ENCODE measurements at places on chromosomes 1 and 21.

DNA sequence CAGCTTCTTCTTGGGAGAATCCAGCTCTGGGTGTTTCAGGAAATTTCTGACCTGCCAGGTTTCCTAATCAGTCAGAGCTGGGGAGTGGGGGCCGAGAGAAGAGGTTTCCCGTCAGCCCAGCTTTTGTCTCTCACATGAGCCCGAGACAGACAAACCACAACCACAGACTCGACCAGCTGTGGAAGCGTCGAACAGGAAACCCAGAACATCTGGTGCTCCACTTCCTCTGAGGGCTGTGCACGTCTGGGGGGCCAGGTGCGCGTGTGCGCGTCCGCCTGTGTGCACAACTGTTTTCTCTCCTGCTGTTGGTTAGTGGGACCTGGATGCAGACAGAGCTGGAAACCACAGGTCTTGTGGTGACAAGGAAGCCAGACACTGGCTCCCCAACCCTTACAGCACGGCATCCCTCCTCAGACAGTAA, 113.0 kb upstream of the SLC25A33 start:
- no peak for DNase-seq

- no peak for DNase-seq
Measured at GRCh38 chr1:93713341-93713740, 31.7 kb upstream of the BCAR3 start.

- DNase-seq = no peak
Measured at GRCh38 chr1:23402286-23403037, 22.1 kb downstream of the TCEA3 start.

DNA sequence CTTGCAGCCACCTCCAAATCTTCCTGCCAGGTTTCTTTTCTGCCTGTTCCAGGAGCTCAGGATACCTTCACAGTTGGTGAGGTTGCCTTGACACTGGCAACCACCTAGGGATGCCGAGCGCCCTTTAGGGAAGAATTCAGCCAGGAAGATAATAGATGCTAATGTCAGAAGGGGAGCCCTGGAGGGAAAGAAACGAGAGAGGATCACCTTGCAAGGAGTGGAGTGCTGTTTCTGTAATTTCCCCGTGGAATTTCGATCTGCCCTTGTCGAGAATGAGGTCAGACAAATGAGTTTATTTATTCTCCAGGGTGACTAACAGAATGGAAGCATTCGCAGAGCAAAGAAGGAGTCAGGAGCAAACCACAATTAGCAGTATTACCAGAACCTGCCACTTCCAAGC, 315.8 kb upstream of the KAZN start:
- DNase-seq = no peak

DNA sequence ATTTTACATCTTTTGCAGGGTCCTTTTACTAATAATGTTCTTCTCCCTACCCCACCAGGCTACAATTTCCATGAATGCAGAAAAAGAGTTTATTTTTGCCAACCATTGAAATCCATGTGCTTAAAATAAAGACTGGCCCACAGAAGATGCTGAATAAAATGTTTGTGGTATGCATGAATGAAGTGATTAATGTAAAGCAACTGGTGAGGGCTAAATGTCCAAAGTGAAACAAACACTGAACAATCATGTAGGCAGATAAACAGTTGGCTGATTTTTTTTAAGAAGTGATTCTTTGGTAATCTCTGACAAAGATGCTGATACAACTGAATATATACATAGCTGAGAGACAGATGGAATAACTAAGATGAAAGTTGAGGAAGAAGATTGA, 94.5 kb downstream of the ST6GALNAC5 start:
- DNase-seq = no peak

GRCh38 chr21:34724131-34724856, 55.5 kb downstream of the CLIC6 start:
- DNase-seq = no peak

DNA sequence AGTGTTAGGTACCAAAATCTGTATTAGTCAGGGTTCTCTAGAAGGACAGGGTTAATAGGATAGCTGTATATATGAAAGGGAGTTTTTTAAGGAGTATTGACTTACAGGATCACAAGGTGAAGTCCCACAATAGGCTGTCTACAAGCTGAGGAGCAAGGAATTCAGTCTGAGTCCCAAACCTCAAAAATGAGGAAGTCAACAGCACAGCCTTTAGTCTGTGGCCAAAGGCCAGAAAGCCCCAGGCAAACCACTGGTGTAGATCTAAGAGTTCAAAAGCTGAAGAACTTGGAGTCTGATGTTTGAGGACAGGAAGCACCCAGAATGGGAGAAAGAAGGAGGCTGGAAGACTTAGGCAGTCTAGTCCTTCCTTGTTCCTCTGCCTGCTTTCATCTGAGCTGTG, 487.5 kb upstream of the CHRM3 start:
- no peak for DNase-seq

- DNase-seq = no peak
Measured at GRCh38 chr1:40659649-40659947, 5.9 kb downstream of the RIMS3 start.

- peak; percentile 40 for DNase-seq
Measured at GRCh38 chr1:196317535-196318522, 290.4 kb downstream of the KCNT2 start.

DNA sequence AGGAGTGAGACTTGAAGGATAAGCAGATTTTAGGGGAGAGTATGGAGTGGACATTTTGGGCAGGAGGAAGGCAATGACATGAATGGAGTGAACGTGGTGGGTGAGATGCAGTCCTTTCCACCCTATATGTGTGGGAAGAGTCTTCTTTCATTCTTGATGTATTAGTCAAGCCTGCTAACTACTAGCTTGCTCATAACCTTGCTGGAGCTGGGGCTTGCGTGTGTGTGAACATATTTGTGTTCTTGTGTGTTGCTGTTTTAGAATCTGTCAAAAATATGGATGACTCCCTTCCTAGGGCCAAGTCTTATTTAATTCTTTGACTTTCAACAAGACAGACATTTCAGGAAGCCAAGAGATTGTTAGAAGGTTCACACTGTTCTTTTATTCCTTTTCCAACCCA, 132.7 kb downstream of the UCK2 start:
- DNase-seq = no peak

DNA sequence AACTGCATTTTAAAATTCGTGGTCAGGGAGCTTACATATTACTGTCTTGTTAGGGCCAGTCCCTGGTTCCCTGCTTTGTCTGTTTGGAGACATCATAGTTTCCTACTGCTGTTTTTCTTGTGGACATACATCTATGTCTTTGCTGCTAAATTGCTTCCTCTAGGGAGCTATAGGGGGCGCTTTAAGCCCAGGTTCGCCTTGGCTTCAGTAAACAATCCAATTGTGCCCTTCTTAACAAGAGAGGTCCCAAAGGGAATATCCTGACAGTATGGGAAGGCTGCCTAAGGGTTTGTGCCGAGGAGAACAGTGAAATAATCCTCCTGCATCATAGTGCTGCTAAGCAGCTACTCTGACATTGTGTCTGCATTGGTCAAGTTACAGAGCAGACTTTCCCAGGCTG, 112.5 kb downstream of the USH2A start:
- DNase-seq = no peak

GRCh38 chr1:208090388-208091301, 153.5 kb downstream of the PLXNA2 start:
- DNase-seq = no peak

- no peak for DNase-seq
Measured at GRCh38 chr1:215405211-215405610, 161.9 kb upstream of the KCTD3 start.

DNA sequence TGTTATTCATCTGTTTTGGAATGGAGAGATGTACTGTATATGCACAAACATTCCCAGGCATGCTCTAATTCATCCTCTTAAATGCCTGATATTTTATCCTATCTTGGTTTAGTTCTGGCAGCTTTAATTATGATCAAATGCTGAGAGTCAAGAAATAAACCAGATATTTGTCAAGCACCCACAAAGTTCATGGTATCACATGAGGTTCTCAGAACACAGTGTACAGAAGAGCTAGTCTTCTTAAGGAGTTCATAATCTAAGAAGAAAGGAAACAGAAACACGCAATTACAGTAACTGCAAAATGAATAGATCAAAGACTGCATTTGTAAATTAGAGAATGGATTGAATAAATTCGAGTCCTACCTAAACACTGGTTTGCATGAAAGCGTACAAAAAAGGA, 58.3 kb upstream of the KCNH1 start:
- no peak for DNase-seq

- DNase-seq = no peak
Measured at GRCh38 chr1:82813386-82813785, 1012.7 kb downstream of the ADGRL2 start.

DNA sequence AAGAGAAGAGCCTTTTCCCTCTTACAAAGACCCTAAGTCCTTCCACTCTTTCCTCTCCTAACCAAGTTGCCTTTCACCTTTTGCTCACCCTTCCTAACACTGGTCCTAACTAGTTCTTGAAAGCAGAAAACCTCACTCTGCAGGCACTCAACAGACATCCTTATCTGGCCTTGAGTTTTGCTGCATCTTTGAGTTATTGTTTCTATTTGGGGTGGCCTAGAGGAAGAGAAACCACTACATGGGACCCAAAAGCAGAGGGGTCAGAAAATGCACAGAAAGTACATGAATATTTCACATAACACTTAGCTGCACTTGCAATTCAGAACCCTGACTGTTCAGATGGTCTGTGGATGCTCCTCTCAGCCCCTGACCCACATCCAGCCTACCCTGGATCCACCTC, 178.3 kb upstream of the SYT6 start:
- no peak for DNase-seq

GRCh38 chr1:6103854-6104530, 58.3 kb downstream of the KCNAB2 start:
- DNase-seq = no peak

DNA sequence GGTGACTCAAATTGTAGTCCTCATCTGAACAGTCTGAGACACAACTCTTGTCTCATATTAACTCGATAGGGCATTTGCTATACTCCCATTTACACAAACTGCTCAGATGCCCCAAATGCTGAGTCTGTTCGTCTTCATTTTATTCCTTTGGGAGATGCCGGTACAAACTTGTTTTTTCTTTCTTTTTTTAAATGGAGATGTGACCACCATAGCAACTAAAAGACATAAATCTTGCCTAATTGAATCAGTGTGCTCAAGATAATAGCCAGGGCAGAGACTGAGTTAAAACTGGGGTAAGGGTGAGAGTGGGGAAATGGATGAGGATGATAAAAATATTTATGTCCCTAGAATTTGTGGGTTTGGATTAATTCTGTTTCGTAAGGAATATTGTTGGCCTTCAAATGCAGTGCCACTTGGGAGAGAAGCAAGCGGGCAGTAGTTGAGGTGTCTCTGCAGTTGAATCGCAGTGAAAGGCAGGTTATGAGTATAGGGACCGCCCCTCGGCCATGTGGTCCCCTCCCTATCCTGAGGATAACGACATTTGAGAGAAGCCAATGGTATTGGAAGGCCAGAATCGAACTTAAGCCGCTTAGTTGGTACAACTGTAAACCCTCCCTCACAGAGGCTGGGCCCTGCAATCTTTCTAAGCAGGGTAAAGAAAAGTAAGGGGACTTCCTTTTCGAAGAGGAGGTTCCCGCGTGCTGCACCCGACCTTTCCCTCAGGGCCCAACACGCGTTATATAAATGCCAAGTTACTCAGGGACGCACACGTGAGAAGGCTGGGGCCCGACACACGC, 859 bp upstream of the LRRC8B start:
- DNase-seq = peak; percentile 98

GRCh38 chr1:242890192-242890741, 364.8 kb downstream of the CEP170 start:
- peak; percentile 10 for DNase-seq

DNA sequence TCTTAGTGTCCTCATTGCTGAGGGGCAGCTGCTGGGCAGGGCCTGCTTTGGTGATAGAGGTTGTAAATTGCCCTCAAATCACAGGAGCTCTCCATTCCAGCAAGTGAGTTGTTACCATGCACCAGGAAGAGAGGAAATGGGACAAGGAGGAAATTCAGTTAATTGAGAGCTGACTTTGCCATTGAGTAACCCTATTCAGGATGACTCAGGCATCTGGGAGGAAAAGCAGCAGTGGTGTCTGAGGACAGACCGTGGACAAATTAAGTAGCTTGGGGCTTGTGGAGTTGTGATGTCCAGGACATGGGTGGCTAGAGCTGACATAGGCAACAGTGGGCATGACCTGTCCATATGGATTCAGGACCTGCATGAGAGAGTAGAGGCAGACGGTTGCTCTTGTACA, 5.9 kb downstream of the ARHGEF10L start:
- DNase-seq = no peak

GRCh38 chr1:13965770-13966398, 265.9 kb downstream of the PRDM2 start:
- peak; percentile 93 for DNase-seq

GRCh38 chr1:151476083-151476482, 16.8 kb upstream of the POGZ start:
- no peak for DNase-seq

DNA sequence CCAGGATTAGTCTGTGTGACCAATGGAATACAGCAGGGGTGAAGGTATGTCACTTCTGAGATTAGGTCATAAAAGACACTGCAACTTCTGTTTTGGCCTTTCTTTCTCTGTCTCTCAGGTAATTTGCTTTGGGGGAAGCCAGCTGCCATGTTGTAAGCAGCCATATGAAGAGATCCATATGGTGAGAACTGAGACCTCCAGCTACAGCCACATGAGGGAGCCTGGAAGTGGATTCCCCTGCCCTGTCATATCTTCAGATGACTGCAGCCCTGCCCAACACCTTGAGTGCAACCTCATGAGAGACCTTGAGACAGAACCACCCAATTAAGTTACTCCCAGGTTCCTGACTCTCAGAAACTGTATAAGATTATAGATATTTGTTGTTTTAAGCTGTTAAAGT, 70.1 kb upstream of the ESRRG start:
- no peak for DNase-seq

- no peak for DNase-seq
Measured at GRCh38 chr1:242651817-242652216, 127.3 kb upstream of the PLD5 start.

GRCh38 chr1:63319046-63320021, 3.0 kb upstream of the FOXD3 start:
- DNase-seq = no peak

GRCh38 chr1:26070296-26070962, 3.0 kb upstream of the TRIM63 start:
- DNase-seq = no peak

- DNase-seq = no peak
Measured at GRCh38 chr1:8241417-8242014, 76.4 kb upstream of the SLC45A1 start.

GRCh38 chr21:26958788-26959187, 8.1 kb downstream of the ADAMTS5 start:
- DNase-seq = no peak

GRCh38 chr1:2288311-2288710, 60.2 kb downstream of the SKI start:
- DNase-seq = no peak

- DNase-seq = no peak
Measured at GRCh38 chr1:55382806-55383305, 167.7 kb upstream of the USP24 start.

All from NCI-H510A treated with DMSO at 0.1 percent for 48 hours (cell line).